ENCODE measurements at places on chromosomes 4 and X.
A peak's percentile ranks its signal among the peaks of the same experiment; 100 is the strongest.

DNA sequence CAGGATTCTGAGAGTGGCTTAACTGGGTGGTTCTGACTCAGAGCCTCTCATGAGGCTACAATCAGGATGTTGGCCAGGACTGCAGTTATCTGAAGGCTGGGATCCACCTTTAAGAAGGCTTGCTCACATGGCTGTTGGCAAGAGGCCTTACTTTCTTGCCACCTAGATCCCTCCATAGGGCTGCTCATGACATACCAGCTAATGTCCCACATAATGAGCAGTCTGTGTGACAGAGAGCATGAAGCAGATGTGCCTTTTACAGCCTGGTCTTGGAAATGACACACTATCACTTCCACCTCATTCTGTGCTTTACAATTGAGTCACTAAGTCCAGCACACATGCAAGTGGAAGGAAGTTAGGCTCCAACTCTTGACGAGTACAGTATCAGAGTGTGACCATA, 4.3 kb upstream of the RBM3 start:
- no peak for DNase-seq

GRCh38 chrX:72114306-72114705, 17.4 kb downstream of the RTL5 start:
- no peak for DNase-seq

DNA sequence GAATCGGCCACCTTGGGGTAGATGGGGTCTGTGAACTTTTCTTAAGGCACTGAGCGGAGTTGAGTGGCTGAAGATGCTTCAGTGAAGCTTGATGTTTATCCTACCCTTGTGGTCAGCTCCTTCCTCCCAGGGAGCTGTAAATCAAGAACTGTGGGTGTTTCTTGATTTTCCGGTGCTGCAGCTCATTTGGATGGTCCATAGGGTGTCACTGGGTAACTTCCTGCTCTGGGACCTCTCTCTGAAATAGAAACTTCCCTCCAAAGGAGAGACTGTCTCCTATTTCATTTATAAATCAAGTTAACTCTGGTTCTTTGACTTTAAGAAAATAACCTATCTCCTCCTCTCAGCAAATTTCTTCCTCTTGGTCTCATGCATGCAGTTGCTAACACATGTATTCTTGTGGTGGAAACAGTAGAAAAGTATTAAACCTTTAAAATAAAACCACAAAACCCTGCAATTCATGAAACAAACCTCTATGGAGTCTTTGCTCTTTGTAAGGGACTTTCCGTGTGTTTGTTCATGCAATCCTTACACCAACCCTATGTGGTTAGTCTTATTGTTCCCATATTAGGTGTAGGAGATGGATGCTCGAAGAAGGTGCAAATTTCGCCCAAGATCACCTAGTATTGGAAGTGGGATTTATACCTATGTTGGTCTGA, 110.3 kb downstream of the SHROOM3 start:
- no peak for DNase-seq

- peak; percentile 18 for DNase-seq
Measured at GRCh38 chr4:24470666-24471485, 113.5 kb downstream of the DHX15 start.

GRCh38 chr4:112778520-112778919, 141.6 kb downstream of the LARP7 start:
- DNase-seq = no peak

- no peak for DNase-seq
Measured at GRCh38 chr4:36013206-36013605, 231.1 kb downstream of the ARAP2 start.

- DNase-seq = no peak
Measured at GRCh38 chr4:8589336-8589735, 3.2 kb upstream of the CPZ start.

DNA sequence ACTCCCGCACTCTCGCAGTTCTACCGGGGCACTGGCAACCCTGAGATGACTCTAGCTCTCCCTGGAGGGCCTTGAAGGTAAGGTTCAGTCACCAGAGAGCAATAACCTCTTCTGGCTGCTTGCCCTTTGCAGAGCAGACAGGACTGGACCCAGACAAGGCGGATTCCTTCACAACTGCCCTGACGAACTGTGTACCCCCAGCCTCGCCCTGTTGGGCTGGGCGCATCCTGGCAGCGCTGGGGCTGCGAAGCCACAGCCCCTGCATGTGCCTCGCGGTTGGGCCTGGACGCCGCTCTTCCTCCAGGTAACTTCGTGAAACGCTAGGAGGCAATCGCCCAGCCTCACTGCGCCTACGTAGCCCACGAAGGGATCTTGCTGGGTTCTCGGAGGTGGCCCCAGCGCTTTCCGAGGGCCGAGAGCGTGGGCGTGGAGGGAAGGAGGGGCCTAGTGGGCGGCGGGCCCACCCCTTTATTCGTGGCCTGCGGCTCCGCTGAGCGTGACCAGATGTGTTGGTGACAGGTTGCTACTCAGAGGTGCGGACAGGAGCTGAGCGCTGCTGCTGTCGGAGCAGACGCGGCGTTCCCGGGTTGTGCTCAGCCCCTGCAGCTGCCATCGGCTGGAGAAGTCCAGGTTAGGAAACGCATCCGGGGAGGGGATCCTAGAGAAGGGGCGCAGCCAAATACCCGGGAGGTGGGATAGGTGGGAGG, 1.9 kb upstream of the MAMLD1 start:
- no peak for DNase-seq

DNA sequence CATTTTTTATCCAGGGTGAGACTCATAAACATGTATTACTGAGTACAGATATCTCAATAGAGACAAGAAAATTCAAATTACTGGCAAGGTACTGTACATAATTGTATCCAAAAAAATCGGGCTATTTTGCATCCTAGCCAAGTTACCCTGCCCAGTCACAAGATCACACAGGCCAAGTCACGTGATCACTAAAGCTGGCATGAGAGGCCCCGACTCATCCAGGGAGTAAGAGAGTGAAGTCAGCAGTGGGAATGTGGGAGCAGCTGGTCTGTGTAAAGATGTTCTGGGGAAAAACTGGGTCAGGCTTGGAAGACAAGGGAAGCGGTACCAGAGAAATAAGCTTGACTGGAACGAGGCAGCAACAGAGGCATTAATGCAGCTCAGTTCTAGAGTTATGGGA, 119.3 kb upstream of the STS start:
- no peak for DNase-seq

DNA sequence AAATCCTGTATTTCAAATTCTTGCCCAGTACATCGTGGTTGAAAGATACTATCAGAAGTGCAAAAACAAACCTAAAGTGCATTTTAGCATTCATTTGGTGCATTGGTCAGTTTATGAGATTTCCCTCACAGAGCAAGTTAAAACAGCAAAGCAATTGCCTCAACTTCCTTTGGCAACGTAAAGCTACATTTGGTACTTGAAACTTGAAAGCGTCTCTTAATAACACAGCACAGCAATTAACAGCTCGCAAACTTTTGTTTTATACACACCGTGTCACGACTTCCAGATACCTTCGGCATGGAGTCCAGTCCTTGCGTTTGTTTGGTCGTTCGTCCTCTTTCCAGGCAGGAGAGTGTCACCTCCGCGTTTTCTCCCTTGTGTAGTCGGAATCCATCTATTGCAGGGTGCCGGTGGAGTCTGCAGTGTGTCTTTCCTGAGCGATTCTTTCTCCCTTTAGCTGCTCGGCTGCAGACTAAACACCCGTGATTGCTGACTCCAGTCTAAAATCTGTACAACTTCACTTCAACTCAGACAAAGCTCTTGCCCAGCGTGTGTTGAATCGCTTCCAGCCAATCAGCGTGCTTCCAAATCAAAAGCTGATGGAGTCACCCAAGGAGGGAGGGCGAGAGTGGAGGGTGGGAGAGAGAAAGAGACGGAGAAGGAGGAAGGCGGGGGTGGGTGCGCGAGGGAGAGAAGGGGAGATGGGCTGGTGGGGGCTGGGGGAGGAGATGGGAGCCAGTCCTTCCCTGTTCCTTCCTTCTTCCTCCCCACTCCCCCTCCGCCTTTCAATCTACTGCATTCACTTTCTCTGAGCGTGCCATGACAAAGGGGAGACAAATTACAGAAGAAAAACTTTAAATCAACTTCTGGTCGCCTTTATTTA, at the start of gene PCDH18:
PCDH18 (minus strand) TSS at position 509 of the 883 bp plus-strand sequence; CDS start at position 103, 406 bp downstream.
- peak; percentile 64 for DNase-seq

GRCh38 chr4:27835851-27836250, 975.2 kb downstream of the STIM2 start:
- no peak for DNase-seq

- no peak for DNase-seq
Measured at GRCh38 chr4:24174602-24175001, 284.8 kb upstream of the PPARGC1A start.

DNA sequence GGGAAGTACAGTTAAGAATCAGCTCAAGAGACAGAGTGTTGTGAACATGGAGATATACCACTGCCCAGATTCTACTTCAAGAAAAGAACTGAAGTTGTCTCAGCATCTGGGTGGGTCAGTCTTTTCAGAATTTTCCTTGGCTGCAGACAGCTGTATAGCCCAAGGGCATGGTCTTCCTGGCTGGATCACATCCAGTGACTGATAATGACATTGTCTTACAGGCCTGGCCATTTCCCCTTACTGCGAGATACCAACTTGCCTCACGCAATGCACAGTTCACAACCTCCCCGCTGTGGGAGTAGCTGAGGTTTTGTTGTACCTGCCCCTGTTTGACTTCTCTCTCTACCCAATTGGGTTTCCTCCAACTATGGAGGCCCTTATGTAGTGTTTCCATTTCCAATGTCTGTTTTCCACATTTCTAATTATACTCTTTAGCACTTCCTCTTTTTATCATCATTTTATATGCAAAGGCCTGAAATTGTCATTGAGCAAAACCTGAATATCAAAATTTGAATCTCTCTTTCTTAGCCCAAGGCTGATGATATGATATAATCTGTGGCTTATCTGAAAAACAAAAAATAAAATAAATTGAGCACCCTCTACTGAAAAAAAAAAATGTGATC, 209.1 kb downstream of the NAF1 start:
- no peak for DNase-seq

DNA sequence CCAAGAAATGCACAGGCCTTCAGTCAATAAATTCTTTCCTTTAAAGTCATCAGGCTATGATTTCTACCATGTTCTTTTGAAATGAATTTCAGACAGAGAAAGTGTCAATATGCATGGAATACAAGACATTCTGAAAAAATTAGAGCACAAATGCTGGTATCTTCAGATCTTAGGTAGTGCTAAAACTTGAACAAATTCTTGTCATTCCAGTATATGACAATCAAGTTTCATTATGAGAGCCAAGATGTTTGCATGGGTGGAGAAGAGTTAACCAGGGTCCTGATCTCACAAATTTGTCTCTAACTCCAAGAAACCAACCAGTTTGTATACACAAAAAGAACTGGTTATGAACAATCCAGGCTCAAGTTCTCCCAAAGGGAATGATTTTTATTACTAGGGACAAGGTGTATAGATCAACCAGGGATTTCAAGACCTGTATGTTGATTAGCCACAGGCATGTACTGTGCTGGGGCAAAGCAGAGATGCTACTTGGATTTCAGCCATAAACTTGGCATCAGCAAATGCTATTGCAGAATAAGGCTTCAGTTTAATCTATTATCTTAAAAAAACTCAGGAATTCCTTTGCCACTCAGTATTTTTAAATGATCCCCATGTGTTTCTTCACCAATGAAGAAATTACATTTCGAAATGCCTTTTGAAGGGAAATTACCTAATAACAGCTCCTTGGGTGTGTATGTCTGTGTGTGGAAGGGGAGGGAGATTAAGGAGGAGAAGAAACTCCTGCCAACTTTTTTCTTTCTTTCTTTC, 69.7 kb downstream of the FANCB start:
- no peak for DNase-seq

- DNase-seq = peak; percentile 25
Measured at GRCh38 chr4:13483136-13483767, 888 bp downstream of the RAB28 start.

DNA sequence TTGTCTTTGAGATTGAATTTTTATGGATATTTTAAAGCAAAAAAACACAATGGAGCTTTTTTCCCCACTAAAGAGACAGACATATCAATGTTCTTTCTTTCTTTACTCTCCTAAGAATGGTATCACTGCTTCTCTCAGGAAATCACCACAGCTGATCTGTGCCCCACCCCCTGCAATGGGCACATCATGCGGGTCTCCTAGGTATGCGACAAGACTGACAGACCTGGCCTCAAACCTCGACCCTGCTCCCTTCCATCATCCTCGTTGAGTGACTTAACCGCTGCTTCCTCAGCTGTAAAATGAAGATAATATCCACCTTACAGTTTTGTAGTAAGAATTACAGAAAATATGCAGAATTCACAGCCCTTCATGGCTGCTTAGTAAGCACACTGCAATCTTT, 58.3 kb downstream of the LEF1 start:
- DNase-seq = no peak

- DNase-seq = no peak
Measured at GRCh38 chr4:73675623-73676022, 55.4 kb upstream of the RASSF6 start.

DNA sequence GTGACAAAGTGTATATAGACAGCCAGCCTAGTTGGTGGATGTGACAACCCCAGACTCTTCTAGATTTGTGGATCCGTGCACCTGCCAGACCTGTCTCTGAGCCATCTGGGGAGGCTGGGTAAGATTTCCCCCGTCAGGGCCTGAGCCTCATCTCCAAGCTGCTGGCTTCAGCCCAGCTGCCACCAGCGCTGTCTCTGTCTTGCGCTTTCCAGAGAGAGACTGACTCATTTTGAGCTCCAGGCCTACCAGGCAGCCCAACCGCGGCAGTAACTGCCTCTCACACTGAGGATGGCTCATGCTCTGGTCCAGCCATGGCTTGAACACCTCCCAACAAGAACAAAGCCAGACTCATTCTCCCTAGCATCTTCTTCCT, 26.4 kb downstream of the NOP14 start:
- no peak for DNase-seq

GRCh38 chr4:173991316-173991715, 292.2 kb downstream of the FBXO8 start:
- DNase-seq = no peak

DNA sequence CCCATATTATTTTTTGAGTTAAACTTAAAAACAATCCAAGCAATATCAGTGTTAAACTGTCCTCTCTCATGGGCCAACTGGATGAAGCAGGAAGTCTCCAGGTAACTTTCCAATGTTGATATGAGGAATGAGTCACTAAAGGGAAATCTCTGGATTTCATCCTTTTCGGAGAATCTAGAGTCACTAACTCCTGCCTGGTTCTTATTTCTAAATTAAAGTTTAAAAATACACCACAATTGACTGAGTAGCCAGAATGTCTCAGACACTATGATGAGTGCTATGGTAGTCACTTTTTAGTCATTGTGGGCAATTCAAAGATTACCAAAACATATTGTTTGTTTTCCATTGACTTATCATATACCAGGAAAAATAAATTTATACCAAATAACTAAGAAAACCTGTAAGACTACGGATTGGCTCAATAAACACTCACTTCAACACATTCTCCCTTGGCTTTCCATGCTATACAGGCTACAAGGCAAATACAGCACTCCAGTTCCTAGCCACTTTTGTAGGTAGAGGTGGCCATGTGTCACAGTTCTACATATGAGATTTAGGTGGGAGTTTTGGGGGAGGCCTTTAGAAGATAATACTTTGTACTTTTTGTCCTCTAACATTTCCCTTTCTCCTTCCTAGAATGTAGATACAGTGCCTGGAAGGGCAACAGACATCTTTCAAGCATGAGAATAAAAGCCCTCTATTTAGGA, 8.6 kb downstream of the SLC9B2 start:
- no peak for DNase-seq
